ENCODE measurements at places on chromosomes 11 and 22. TPM values are rescaled to one million over a fixed set of nuclear protein-coding genes. Genes with fewer than 3 reads are reported as not detected.

KRTAP5-2 gene
- total RNA-seq, result not detected

DNA sequence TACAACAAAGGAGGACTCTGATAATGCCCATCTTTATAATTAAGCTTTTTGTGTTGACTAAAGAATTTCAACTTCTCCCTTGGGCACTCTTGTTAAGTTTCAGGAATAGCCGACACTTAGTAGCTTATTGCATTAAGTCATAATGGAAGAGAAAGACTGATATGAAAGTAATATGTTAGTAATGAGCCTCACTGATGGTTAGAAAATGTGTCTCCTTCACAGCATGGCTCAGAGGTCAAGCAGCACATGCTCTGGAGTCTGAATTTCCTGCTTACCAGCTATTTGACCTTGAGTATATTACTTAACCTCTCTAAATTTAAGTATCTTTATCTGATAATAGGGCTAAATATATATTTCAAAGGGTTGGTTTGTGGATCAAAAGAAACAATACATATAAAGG is 39.0 kb downstream of the PDGFD start:
- H3K27me3 ChIP-seq, result no peaks in the 10 kb centered on the region
- H3K4me3 ChIP-seq, result no peak overlapping the region
- no peak overlapping the region for H3K27ac ChIP-seq
- H3K4me1 ChIP-seq, result no peaks in the 10 kb centered on the region

- H3K36me3 ChIP-seq, result no peaks in the 10 kb centered on the region
- peaks cover 47% of the 10 kb centered on the region for H3K27me3 ChIP-seq
- no peaks in the 10 kb centered on the region for H3K4me1 ChIP-seq
- H3K27ac ChIP-seq, result no peak overlapping the region
These were observed 267.2 kb downstream of the BUD13 start for GRCh38 chr11:116505298-116506262.

DNA sequence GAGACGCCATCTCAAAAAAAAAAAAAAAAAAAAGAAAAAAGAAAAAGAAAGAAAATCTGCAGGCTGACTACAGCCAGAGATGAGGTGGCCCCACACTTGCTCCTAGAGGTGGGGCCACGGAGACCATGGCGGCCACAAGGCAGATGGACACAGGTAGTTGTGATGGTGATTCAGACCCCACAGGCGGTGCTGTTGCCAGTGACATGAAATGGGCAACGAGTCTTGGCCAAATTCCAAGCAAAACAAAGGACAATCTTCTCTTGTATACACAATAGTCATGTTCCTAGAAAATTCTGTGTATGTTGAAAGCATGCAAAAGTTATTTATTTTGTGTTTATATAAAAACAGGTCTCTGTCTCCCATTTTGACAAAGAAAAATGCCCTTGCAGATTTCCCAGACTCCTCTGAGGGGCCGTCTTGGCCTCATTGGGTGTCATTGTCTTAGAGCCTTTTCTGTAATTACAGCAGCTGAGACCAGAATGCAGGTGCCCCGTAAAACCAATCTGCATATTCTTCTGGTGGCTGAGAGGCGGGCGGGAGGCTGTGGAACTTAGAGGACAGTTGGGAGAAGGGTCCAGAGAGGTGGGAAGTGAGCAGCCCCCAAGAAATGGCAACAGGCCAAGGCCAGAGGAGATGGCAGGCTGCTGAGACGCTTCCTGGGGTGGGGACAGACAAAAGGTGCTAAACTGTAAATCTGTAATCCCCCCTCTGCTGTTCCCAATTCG is 22.5 kb upstream of the DAGLA start:
- no peaks in the 10 kb centered on the region for H3K4me1 ChIP-seq
- H3K4me3 ChIP-seq, result no peak overlapping the region
- peaks cover 5% of the 10 kb centered on the region for H3K27me3 ChIP-seq
- no peaks in the 10 kb centered on the region for H3K36me3 ChIP-seq

Data from activated CD4-positive, alpha-beta T cell treated with anti-CD3 and anti-CD28 coated beads for 36 hours (primary cell).